Dermis microvascular lymphatic vessel endothelial cell (primary cell): ENCODE measurements at places on chromosomes 4 and X. TPM values are rescaled to one million over a fixed set of nuclear protein-coding genes. Genes with fewer than 3 reads are reported as not detected.

GRCh38 chrX:129997086-129997485 is 14.7 kb downstream of the BCORL1 start:
- DNase-seq, result no peak

GRCh38 chr4:2954358-2955185 is 8.6 kb downstream of the NOP14 start:
- no peak for DNase-seq

DNA sequence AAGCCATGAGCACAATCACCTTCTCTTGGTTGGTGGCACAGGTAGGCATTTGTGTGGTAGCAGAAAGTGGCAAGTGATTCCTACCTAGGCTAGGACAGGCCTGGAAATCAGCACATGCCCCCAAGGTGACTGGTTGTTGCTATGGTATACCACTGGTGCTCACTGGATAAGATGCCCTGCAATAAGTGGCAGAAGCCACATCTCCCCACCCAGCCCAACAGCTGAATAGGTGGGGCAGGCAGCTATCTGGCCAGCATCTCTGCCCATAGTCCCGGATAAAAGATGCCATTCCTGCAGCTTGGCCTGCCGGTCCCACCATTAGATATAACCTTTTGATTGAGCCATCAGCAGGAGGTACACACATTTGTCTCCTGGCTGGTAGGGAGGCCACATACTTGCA is 21.1 kb downstream of the AMER1 start:
- no peak for DNase-seq

- no peak for DNase-seq
These were observed 71.8 kb downstream of the FBXO8 start for GRCh38 chr4:174211622-174212044.

Gene LPAR4
- under 0.01 TPM in 1 of 2 replicates, not detected in the other for total RNA-seq
